ENCODE measurements at places on chromosomes 6 and 20. TPM values are rescaled to one million over a fixed set of nuclear protein-coding genes. Genes with fewer than 3 reads are reported as not detected.

RBBP8NL gene
- not detected for total RNA-seq

CFAP206 gene
- not detected for total RNA-seq

TTI1 gene
- total RNA-seq, result 13.1 TPM

PDYN gene
- total RNA-seq, result not detected

GPR63 gene
- total RNA-seq, result 0.22 TPM

LRFN2 gene
- not detected for total RNA-seq

TPD52L1 gene
- 1.3 TPM for total RNA-seq

SCRT2 gene
- not detected for total RNA-seq

Measured in placental pericyte (primary cell).